ENCODE measurements at places on chromosomes 5 and 9. TPM values are rescaled to one million over a fixed set of nuclear protein-coding genes. Genes with fewer than 3 reads are reported as not detected.

PAX5 gene
- 3.6 TPM for total RNA-seq

ATG10 gene
- 5.2 TPM for total RNA-seq

CYLC2 gene
- total RNA-seq = not detected

SUSD3 gene
- total RNA-seq = 6.5 TPM

DNA sequence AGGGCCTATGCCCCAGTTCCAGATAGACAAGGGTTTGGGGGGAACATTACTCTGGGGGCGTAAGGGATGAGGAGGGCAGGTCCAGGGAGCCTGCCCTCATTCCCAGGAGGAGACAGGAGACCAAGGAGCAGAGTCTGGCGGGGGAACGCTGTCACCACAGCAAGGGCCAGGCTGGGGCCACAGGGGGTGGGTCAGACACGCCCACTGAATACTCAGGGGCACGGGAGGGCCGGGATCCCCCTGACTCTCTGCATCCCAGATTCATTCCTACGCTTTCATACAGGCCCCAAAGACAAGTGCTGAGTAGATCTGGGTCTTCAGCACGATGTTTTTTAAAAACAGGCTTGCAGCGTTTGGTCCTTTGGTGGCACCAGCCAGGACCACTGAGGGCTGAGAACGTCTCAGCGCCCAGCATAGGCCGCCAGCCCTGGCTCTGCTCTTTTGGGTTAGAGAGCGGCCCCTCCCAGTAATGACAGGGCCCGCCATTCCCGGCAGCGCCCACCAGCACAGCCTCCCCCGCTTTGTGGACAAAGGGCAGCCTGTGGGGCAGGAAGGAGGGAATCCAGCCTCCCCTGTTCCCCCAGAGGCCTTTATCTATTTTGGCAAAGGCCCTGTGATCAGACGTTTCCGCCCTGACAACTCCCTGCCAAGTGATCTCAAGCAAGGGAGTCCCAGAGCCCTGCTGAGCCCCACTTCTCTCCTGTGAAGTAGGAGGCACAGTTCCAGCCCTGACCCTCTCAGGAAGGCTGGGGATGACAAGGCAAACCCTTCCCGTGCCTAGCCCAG lies 24.9 kb downstream of the NEK6 start:
- DNase-seq = peak; percentile 70

DNA sequence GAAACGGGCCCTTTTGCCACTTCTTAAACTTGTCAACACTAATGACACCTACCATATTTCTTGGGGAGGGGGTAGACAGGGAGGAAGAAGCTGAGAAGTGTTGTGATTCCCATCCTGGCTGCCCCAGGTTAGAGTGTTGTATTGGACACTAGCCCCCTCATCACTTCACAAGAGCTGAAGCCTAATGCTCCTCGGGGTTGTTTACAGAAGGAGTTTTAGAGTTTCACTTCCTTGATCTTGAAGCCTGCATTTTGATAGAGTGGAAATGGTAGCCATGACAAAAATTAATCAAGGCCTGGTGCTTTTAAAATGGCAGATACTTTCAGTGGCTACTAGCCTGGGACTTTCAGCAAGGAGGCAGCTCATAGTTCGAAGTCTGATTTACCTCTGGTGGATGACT lies 11.0 kb upstream of the FAM120AOS start:
- DNase-seq = no peak

DNA sequence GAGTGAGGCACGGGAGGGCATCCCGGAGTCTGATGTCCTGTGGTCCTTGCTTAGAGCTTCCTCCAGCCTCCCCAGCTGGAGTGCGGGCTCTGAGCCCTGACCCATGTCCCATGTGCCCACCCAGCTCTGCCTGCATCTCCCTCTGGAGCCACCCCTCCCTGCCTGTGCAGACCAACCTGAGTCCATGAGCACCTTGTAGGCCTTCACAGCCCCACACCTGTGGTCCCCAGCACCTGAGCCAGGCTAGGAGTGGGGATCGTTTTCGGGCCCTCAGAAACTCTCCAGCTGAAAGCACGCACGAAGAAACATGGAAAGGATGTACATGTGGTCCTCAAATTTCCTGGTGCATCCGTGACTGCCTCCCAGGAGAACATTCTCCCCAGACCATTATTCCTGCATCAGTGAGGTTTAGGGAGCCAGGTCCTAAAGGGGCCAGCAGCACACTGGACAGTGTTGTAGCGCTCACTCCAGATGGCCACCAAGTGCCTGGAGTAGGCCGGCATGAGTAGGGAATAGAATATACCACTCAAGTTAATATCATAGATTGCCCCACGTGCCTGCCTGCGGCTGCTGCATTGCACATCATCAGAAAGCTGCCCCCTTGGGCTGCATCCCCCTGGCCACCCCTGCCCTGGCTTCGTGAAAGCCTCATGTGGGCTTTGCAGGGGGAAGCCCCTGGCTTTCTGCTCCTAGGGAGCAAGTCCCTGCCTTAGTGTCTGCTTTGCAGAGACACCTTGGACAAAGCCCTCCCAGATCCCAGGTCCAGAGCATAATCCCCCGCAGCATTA lies 80.6 kb downstream of the WNK2 start:
- no peak for DNase-seq

GRCh38 chr5:111829701-111830100 lies 72.7 kb upstream of the NREP start:
- DNase-seq = no peak

- peak; percentile 81 for DNase-seq
Measured at GRCh38 chr9:20884985-20885593, 146.4 kb downstream of the HACD4 start.

DNA sequence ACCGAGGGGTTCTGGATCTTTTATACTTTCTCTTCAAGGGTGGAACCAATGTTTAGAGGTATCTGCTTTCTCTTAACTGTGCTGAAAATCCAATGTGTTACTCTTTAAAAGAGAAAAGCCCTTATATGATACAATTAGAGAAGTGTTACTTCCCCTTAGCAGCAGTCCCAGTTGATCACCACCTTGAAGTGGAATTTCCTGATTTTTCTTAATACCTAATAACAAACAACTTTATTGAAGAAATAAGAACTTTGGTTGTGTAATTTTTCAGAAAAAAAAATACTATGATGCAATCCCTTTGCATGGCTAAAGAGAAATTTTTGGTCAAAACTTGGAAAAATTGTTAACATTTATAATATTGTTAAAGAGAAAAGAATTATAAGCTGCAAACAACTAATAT lies 24.7 kb downstream of the SLC1A3 start:
- no peak for DNase-seq

- DNase-seq = no peak
Measured at GRCh38 chr5:93401634-93402213, 179.3 kb downstream of the NR2F1-AS1 start.

DNA sequence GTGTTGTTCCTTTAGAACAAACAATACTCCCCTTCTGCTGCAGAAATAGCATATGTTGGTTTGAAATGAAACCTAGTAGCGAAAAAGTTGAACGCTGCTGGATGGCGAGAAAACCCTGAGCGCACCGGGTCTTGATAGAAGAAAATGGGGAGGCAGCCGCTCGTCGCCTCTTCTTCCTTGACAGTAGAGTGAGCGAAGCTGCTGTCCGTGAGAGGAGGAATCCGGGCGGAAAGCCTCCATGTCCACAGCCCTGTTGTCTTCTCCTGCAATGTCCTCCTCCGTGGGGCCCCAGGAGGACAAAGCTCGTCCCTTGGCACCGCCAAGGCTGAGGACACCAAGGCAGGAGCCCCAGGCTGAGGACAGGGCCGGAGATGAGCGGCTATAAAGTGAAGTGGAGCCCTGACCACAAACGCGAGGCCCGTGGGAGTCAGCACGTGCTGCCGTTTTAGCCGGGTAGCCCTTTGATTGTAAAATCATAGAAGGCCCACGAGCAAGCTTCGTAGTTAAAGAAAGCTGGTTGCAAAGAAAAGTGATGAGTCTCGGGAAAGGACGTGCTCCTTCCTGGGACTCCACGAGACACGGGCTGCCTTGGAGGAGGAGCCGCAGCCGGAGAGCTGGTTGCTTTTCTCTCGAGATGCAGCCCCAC lies 35.6 kb downstream of the MRPL36 start:
- no peak for DNase-seq

DNA sequence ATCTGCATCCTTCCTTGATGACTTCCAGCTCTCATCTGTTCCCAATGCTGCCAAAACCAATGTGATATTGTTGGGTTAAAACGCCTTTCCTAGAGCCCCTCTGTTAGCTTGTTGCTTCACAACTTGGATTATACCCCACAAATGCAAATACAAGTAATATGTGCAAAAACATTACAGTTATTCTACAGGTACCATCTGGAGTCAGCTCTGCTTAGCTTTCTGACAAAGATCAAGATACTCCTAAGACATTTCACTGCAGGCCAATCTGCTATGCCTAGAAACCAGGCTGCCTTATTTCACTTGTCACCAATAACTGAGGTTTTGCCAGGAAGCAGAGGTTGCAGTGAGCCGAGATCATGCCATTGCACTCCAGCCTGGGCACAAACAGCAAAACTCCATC lies 36.9 kb upstream of the ACO1 start:
- DNase-seq = no peak

GRCh38 chr9:123864251-123864650 lies 65.7 kb downstream of the DENND1A start:
- no peak for DNase-seq

DNA sequence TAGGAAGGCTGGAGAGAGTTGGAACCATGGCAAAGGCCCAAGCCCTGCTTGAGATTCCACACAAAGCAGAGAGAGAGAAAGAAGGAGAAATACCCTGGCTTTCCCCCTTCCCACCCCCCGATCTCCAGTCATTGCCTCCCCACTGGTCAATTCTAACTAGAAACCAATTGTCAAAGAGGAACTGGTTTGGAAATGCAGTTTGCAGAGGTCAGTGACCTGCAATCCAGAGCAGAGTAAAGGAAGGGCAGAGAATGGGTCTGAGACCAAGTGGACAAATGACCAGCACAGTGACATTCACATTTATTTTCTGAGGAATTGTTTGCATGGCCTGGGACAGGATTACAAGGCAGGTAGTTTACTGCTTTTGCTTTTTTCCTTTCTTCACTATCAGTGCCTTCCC lies 37.5 kb upstream of the ZFYVE16 start:
- DNase-seq = no peak

DNA sequence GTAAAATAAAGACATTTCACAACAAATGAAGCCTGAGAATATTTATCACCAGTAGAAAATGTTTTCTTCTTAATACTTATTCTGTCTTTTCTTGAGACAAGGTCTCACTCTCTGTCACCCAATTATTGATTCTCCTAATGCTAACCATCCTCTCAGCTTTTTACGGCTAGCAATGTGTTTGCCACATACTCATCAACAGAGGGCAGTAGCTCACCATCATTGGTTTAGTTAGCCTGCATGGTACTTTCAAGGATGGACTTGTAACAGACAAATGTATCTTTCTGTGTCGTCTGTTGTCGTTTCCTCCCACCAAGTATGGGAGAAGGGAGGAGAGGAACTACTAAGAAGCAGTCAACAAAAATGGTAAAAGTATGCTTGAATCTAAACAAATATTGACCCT lies 5.9 kb upstream of the ACO1 start:
- DNase-seq = peak; percentile 71

GRCh38 chr5:52748590-52748989 lies 39.1 kb upstream of the ITGA1 start:
- DNase-seq = no peak

GRCh38 chr5:59591162-59591561 lies 302.4 kb downstream of the PDE4D start:
- DNase-seq = no peak

- DNase-seq = no peak
Measured at GRCh38 chr5:73354406-73354805, 94.2 kb downstream of the FOXD1 start.

DNA sequence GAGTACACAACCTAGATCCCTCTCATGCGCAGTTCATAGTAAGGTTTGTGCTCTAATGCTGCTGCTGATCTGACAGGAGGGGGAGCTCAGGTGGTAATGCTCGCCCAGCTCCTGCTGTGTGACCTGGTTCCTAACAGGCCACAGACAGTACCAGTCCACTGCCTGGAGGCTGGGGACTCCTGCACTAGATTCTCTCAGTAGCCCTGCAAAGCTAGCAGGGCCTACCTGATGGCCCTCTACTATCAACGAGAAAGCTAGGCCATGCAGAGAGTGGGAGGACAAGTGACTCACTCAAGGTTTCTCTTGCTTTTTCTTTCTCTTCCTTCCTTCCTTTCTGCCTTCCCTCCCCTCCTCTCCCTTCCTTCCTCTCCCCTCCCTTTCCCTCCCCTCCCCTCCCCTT lies 55.1 kb upstream of the TEX48 start:
- DNase-seq = no peak

GRCh38 chr9:3549225-3549624 lies 23.4 kb upstream of the RFX3 start:
- no peak for DNase-seq

DNA sequence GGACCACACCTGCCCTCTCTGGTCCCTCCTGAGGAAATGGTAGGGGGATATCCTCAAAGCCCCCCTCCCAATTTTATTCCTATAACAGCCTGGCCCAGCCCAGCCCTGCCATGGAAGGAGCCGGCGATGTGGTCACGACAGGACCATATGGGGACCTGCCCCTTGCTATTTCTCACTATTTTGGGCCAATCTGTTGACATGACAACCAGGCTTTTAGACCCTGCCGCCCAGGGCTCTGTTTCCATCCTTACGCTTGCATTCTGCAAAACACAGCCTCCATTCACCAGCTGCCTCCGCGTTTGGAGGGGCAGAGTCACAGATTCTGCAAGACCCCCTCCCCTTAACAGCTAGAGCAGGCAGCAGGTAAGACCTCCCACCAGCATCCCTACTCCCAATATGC lies 112.2 kb downstream of the GABBR2 start:
- no peak for DNase-seq

DNA sequence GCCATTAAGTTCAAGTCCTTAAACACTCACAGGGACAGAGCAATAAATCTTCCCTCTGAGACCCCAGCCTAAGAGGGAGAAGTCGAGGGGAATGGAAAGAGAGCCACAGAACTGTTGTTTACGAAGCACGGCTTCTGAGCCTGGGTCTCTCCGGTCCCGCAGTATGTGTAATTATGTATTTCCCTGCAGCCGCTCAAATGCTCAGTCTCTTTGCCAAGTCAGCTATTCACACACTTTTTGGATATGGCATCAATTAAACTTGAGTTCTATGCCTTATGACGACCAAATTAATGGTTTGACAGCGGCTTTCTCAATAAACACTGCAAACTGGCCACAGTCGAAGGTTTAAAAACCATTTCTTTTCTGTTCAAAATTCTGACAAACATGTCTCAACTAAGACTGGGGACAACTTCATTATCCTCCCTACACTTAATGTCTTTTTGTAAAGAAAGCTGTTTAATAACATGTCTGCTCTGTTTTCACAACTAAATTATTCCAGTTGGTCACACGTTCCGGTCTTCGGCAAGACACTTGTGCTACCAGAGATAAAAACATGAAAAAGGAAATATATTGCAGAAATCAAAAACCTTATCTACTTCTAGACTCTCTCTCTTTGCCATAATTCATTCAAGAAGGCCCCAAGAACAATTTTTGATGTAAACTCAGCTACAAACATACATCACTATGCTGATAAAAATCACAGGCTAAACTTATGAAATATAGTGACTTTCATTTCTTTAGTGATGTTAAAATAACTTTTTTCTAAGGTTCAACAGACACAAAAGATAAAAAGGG lies 203.2 kb downstream of the GAPVD1 start:
- DNase-seq = no peak

DNA sequence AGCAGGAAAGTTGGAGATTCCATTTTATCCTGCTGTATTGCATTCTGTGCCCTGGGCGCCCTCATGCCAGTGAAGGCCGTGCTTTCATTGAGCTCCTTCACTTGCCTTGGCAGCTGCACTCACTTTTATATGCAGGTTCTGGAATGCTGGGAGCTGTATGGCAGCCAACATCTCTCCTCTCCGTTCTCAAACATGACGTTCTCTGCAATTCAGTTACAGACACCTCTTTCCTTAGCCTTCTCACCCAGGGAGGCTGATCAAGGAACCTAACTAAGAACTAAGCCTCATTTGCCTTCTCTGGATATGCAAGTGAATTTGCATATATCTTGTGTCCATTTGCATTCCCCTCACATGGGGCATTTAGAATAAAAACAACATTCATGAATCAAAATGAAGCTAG lies 29.4 kb upstream of the PURA start:
- DNase-seq = no peak
